ENCODE measurements at places on chromosomes 4 and X.

- DNase-seq = no peak
Measured at GRCh38 chrX:19772822-19773628, 114.4 kb downstream of the SH3KBP1 start.

GRCh38 chr4:116027311-116027710 lies 913.9 kb upstream of the NDST4 start:
- no peak for DNase-seq

DNA sequence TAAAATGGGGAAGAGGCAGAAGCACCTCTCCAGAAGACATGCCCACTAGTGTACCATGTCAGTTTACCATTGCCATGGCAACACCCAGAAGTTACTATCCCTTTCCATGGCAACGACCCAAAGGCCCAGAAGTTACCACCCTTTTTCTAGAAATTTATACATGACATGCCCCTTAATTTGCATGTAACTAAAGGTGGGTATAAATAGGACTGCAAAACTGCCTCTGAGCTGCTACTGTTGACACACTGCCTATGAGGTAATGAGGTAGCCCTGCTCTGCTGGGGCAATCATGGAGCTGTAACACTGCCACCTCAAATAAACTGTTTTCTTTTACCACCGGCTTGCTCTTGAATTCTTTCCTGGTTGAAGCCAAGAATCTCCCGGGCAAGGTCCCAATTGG lies 13.9 kb upstream of the BEX4 start:
- no peak for DNase-seq

DNA sequence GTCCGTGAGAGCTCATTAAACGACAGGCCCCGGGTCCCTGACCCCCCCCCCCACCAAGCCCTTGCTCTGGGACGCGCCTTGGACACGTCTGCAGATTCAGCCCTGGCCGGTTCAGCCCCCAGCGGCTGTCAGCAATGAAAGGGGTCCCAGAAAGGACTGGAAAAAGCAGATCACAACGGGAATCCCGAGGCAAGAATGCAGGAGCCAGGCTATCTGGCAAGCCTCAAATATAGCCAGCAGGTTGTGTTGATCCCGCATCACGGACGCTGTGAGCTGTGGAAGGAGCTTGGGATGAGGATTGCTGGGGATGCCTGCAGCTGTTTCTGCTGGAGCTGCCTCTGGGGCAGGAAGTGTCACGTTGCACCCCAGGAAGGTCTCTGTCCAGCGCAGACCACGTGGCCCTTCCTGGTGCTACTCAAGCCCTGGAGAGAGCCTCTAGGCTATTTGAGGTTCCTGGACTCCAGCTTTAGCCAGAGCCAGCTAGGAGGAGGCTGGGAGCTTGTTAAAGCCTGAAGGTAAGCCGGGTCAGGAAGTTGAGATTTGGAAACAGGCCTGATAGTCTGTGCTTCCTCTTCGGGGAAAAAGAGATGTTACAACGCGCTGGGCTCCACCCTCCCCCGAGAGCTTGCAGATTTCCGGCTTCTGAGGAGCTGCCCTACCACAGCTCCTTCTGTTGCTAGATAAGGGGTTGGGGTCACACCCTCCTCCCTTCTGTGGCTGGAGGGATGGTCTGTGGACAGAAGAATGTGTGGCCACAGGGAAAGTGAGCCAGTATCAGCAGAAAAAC lies 19.3 kb upstream of the CSF2RA start:
- no peak for DNase-seq

DNA sequence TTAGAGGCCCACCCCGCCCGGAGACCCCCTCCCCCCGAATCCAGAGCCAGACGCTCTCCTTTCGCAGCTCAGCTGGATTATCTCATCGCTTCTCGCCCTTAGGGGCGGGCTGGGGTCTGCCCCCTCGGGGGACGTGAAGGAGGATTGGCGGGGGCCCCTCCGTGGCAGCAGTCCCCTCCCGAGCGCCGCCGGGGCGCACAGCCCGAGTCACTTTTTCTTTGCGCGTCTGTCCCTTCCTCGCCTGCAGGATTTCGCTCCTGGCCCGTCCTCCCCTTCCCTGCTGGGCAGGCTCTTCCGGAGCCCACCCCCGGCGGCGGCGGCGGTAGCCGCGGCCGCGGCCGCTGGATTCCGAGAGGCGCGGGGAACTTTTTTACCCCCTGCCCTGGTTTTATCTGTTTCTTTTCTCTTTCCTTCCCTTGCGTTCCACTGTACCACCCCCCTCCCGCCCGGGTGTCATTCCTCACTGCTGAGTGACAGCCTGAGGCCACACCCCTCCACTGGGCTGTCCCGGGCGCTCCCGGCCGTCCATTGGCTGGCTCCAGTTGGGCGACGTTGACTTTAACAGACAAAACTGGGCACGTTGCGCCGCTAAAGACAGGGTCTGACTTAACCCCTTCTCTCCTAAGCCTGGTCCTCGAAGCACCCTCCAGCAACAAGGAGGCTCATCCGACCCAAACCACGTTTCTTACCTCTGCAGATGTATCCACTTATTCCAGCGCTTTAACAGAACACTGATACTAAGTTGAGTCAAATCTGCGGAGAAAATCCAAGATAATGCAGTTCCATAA lies 492 bp upstream of the NKX3-2 start:
- DNase-seq = no peak

- DNase-seq = no peak
Measured at GRCh38 chrX:40966213-40966820, 118.9 kb upstream of the USP9X start.

- peak; percentile 13 for DNase-seq
Measured at GRCh38 chrX:102154218-102154860, 1.4 kb downstream of the BEX5 start.

DNA sequence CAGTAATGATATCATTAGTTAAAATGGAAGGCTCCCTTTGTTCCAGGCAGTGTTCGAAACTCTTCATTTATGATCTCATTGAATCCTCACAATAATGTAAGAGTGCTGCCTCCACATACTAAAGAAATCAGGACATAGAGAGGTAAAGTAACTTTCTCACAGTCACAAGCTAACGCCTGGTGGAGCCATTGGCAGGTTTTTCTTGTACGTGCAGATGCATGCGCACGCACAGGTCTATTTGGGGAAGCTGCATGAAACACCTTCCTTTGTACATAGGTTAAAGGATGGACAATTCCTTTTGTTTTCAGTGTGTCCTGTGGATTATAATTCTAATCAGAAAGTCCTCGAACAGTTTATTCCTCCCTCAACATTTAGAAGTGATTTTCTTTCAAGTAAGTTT lies 176.2 kb downstream of the RAPGEF2 start:
- no peak for DNase-seq

DNA sequence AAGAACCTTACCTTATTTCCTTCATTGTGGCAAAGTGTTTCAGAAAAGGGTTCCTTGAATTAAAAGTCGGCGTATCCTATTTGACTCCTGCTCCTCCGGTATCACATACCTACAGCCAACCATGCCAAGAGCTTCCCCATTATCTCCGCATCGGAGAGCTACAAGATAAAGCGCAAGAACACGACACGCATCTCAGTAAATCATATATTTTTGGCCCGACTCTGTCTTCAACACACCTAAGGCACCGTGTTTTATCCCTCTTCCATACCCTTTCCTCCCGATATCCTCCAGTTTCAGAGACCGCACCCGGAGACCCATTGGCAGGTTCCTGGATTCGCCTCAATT lies 497 bp upstream of the THAP9 start:
- DNase-seq = no peak

DNA sequence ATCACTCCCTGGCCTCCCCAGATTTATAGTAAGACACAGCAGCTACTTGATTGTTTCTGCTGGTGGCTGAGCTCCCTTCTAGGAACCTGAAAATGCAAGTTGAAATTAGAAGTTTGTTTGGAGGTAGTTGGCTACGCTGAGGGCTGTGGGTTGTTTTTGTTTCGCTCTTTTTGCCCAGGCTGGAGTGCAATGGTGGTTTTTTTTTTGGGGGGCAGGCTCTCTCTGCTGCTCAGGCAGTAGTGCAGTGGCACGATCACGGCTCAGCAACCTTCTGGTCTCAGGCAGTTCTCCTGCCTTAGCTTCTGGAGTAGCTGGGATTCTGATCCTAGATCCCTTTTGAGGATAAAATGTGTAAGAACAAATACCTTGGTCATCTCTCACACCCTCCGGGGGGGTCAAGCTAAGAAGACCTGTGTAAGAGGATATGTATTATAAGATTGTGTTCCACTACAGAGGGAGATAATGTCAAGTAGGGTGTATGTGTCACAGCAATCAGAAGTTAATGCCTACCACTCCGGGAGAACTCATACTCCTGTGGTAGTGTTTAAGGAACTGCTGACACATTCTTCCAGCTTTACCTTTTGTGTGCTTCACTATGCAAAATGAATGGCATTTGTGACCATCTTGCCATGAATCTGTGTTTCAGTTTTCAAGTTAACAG lies 9.7 kb downstream of the JADE1 start:
- no peak for DNase-seq

GRCh38 chrX:94051926-94052325 lies 377.9 kb downstream of the FAM133A start:
- DNase-seq = no peak

GRCh38 chrX:10160211-10160610 lies 3.4 kb downstream of the CLCN4 start:
- DNase-seq = no peak

DNA sequence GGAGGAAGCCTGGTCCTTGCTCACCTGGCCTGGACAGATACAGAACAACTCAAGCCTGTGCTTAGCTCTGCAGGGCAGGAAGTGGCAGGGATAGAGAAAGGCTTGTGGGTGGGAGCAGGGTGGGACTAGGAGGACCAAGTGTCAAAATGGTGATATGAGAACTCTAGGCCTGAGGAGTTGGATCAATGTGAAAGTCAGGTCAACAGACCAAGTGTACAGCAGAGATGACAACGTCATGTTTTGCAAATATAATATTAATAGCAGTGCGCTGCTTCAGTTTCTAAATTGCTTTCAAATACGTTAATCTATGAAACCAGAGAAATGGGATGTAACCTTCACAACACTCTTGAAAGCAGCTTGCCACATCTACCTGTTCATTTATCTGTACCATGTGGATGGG lies 114.2 kb upstream of the MAP3K15 start:
- DNase-seq = no peak

GRCh38 chrX:43728002-43728401 lies 71.9 kb downstream of the MAOA start:
- DNase-seq = no peak

DNA sequence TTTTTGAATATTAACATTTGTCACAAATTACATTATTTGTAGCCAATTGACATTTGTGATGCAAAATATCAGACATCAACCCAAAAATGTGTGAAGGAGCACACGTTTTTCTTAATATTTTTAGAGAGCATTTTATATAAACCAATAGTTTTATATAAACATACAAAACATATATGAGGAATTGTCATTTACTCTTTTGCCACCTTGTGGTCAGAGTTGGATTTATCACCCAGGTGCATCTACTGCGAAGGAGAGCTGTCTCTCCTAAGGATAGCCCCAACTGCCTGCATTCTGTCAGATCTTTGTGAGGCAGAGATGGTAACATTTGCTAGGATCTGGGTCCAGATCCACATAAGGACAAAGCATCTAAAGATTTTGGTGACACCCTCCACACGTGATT lies 2.5 kb upstream of the USP27X start:
- DNase-seq = peak; percentile 39

GRCh38 chrX:110491846-110492620 lies 133.4 kb downstream of the RTL9 start:
- no peak for DNase-seq

DNA sequence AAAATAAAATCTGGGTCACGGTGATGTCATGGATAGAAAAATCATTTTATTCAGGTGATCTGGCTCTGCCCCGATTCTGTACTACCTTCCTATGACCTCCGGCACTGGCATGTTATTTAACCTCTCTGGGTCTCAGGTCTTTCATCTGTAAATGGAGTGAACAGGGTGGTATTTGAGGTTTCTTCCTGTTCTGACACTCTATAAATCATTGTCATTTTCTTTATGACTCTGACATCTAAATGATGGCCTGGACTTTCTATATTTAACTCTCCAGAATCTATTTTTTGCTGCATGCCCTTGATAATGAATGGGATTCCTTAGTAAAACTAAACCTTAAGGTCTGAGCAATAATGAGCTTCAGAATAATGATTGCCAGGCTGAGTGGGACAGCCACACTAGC lies 422.0 kb upstream of the CNKSR2 start:
- no peak for DNase-seq

DNA sequence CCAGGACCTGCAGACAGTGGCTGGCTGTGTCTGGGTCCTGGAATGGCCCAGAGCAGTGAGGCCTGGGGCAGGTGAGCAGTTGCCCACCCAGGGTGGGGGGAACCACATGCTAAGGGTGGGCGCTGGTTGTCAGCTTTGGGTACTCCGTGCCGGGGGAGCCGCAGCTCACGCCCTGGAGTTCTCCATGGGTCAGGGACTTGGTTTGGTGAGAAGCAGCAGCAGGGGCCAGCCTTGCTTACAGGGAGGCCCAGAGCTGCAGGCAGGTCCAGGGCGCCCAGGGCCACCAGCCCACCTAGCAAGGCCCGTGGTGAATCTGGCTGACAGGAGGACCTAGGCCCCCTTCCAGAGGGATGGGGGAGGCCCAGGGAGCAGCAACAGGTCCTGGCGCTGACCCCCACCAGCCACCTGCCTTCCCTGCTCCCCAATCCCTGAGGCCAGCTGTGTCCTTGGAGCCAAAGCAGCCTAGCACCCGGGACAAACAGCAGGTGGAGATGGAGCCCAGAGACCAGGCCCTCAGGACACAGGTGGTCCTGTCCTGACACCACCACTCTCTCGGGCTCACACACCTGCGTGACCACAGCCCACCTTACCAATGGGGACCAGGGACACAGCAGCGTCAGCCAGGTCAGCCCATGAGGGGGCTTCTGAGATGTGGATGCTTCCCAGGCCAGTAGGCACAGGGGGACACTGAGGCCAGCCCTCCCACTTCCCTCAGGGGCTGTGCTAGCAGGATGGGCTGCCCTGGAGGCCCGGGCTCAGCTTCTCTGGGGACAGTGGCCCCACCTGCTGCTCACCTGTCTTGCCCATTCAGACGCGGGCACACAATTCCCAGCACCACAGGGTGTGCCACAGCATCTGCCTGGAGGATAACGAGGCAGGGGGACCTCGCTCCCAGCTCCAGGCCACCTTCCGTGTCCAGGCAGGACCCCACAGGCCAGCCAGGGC lies 3.5 kb downstream of the MXD4 start:
- no peak for DNase-seq

DNA sequence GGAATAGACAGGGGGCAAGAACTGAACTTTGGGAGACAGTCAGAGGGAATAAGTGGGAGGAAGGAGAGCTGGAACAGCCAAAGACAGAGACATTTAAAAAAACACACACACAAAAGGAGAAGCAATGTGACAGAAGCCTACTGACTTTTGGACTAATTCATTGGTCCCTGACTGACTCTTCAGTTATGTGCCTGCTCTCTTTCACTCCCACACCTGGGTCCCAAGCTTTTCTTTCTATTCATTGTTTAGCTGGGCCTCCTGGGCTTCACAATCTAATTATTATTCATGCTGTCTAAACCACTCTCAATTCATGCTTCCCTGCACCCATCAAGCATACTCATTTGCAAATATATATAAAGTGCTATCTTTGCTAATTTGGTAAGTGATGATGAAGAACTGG lies 139.2 kb upstream of the IRS4 start:
- no peak for DNase-seq

Data from cerebellar nuclear complex (tissue), 1 donor.